Activated CD4-positive, alpha-beta T cell treated with anti-CD3 and anti-CD28 coated beads, Interleukin-2, Interleukin-4, amounts not matched to agents 100 ng/mL and 50 ng/mL, durations not matched to agents 16 hours and 8 hours (primary cell): ENCODE measurements at places on chromosomes 13 and 19.

DNA sequence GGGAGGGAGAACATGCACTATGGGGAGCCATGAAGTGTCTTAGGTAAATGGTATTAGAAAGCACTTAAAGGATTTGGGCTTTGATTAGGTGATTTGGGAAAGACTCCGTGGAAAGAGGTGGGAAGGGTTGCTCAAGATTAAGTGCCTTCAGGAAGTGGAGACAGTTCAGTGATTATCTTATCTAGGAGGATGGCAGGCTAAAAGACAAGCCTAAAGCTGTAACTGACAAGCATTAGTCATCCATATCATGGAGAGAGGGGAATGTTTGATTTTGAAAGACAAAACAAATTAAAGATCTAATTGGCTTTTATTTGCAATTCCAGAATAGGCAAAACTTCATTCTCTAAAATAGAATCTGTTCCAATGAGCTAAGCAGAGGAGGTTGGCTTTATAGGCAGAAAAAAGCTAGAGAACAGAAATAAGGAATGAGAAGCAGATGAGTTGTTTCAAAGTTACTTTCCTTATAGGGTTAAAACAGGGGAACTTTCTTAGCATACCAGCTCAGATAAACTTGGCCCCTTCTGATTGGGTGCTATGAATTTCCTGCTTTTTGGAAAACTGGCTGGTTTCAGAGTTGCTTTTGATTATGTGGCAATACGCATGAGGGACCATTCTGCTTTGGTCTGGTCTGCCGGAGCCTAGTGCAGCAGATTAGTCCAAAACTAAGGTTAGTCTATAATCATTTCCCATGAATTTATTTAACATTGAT, 1.8 kb upstream of the DIAPH3 start:
- no peak for DNase-seq

DNA sequence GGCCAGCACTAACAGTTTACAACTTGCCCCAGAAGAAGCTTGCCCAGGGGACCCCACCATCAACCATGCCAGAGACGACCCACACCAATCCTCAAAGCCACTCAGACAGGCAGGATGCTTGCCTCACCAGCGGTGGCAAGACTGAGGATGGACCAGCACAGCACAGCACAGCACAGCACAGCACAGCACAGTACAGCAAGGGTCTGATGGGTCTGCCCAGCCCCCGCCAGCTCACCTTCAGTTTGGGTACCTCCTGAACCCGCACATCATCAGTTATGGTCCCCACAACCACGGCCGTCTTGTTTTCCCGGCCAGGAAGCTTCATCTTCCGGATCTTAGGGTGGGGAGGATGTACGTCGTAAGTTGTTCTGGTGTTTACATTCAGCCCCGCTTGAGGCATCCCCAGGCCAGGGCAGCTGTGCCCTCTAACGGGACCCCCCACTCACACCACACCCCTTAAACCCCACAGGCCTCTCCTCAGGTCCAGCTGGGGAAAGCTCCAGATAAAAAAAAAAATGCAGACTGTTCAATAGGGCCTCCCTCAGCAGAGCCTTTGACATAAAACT, 1.7 kb upstream of the FAM83E start:
- DNase-seq: no peak

- DNase-seq: no peak
Measured at GRCh38 chr13:42283574-42283973, 11.6 kb downstream of the AKAP11 start.

DNA sequence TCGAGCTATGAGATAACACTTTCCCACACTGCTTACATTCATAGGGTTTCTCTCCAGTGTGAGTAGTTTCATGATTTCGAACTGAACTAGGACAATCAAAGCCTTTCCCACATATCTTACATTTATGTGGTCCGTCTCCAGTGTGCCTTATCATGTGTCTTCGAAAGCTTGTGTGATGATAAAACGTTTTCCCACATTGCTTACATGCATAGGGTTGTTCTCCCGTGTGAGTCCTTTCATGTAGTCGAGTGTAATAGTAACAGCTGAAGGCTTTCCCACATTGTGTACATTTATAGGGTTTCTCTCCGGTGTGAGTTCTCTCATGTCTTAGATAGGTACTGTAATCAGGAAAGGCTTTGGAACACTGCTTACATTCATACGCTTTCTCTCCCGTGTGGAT, 16.3 kb downstream of the ZNF823 start:
- no peak for DNase-seq

- no peak for DNase-seq
Measured at GRCh38 chr19:1752009-1752756, 1.1 kb upstream of the ONECUT3 start.

GRCh38 chr19:1577090-1577928, 9.2 kb upstream of the MEX3D start:
- DNase-seq: no peak

DNA sequence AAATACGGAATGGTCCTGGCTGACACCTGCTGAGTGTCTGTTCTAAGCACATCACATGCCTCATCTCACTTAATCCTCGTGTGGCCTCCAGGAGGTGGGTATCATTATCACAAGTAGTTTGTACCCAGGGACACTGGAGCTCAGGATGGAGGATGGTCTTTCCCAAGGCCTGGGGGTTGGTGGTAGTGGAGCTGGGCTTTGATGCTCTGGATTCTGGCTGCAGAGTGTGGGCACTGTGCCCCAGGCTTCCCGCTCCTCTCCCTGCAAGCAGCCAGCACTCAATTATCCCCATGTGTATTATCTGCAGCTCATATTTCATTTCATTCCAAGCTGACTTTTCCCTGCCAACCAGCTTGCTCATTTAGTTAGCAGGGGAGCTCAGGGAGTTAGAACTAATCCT, 52.1 kb downstream of the SIAH3 start:
- DNase-seq: no peak

GRCh38 chr13:48393698-48394085, 19.2 kb downstream of the LPAR6 start:
- DNase-seq: no peak

- DNase-seq: no peak
Measured at GRCh38 chr13:30526612-30527495, 61.1 kb upstream of the HMGB1 start.

DNA sequence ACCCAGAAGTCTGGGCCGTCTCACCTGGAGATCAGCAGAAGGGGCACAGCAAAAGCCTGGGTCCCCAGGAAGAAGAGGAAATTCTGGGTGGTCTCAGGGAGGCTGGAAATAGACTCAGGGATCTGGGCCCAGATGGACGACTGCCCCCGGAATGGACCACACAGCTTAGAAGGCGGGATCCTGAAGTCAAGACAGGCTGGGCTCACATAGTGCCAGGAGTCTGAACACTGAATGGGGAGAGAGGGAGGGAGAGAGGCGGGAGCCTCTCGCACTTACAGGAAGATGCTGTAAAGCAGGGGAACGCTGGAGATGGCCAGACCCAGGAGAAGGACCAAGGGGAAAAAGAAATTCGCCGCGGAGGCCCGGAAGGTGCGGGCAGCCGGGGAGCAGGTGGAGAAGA, 1.3 kb upstream of the LENG1 start:
- no peak for DNase-seq

- no peak for DNase-seq
Measured at GRCh38 chr13:78787190-78787589, 128.2 kb upstream of the OBI1 start.

GRCh38 chr19:9967326-9967725, 31.0 kb upstream of the OLFM2 start:
- no peak for DNase-seq

GRCh38 chr19:48490981-48491792, 20.4 kb downstream of the LMTK3 start:
- peak; percentile 32 for DNase-seq

DNA sequence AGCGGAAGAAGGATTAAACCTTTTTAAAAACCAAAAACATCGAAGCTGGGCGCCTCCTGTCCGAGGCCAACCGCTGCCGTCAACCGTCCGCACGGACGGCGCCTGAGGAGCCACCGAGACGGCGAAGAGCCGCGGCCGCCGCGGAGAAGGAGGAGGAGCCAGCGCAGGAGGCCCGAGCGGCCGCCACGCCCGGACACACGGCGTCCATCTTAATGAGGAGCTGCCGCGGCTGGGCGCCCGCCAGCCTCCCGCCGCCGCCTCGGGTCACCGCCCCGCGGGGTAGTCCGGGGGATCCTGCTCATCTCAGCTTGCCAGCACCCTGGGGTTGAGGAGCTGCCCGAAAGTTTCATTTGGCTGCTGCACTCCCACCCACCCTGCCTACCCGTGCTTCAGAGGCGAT, 10.6 kb downstream of the ZSCAN1 start:
- no peak for DNase-seq

GRCh38 chr13:111202156-111202621, 87.1 kb downstream of the ARHGEF7 start:
- DNase-seq: no peak

- no peak for DNase-seq
Measured at GRCh38 chr13:67557642-67558241, 327.6 kb upstream of the PCDH9 start.

DNA sequence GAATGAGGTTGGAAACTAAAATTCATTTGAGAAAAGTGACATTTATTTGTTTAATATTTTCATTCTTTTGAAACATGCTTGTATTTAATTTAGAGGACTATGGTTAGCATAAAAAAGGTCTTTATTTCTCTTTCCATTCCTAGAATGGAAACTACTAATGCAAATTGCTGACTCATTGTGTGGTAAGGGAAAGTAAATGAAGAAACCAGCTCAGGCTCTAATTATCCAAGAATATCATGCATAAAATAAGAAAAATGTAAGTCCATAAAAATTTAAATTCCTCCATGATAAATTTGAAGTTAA, 777.0 kb upstream of the SLITRK1 start:
- DNase-seq: no peak

- no peak for DNase-seq
Measured at GRCh38 chr13:28582225-28582891, 76.6 kb upstream of the POMP start.

DNA sequence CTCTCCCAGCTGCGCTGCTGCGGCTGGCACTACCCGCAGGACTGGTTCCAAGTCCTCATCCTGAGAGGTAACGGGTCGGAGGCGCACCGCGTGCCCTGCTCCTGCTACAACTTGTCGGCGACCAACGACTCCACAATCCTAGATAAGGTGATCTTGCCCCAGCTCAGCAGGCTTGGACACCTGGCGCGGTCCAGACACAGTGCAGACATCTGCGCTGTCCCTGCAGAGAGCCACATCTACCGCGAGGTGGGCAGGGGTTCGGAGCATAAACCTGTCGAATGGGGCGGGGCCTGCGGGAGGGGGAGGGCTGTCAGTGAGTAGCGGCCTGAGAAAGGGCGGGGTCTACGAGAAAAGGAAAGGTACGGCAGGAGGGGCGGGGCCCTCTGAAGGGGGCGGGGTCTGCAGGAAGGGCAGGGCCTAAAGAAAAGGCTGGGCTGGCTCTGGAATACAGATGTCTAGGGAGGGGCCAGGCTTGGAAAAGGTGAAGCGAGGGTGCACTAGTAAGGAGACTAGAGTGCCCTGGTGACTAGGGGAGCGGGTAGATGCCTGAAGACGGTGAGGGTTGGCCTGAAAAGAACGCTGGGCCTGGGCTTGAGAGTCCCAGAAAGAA, 3.6 kb downstream of the CD37 start:
- no peak for DNase-seq

DNA sequence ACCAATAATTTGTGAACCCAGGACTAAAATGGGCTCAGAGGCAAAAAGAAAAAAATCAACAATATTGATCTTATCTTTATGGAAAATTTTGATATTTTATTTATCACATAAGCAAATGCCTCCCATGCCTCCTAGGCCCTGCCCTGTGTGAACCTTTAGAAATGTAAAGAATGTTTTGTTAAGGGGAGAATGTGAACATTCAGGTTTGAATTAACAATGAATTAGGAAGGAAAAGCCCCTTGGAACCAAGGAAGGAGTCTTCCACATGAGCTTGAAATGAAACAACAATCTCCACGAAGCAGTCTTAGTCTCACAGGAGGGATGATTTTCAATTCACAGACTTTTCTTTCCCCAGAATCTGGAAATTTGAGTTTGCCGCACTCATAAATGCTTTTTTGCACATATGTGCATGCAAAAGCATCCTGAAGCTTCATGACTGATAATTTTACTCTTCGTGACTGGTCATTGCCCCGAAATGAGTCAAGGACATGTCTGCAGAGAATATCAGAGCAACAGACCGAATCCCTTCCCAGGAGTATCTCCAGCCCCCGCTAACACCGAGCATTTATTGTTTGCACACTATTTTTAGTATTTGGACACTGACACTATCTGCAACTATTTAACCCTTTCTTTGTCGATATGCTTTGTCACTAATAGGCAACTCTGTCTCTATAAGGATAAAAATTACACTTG, 135.2 kb downstream of the DCT start:
- no peak for DNase-seq

DNA sequence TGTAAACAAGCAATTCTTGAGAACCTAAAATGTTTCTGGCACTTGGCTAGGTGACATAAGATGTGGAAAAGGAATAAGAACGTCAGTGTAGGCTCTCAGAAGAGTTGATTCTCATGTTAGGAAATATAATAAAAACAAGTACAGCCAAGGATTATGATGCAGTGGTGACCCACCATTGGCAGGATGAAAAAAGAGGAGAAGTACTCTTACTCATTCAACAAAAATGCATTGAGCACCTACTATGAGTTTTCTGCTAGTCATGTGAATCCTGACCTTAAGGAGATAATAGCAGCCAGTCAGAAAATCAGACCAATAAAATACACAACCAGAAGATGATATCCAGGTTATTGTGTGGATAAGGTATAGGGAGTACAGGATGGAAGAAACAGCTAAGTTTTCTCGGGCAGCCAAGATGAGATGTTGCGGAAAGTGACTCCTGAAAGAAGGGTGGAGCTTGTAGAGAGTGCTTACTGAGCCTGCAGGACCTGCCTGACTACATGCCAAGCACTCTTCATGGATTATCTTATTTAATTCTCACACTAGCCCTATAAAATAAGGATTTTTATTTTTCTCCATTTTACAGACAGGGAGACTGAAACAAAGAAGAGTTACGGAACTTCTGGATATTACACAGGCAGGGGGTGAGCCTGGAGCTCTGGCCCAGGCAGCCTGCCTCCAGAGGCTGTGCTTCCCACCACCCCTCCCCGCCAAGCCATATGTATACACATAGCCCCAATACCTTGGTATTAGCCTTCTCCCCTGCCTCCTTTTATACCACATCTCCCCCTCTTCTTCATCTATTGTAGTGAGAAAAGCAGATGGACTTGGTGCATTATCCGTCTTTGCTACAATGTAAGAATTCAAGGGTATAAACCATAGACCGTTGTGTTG, 58.0 kb downstream of the TGDS start:
- DNase-seq: no peak

GRCh38 chr13:95570016-95570415, 17.5 kb downstream of the CLDN10 start:
- no peak for DNase-seq

DNA sequence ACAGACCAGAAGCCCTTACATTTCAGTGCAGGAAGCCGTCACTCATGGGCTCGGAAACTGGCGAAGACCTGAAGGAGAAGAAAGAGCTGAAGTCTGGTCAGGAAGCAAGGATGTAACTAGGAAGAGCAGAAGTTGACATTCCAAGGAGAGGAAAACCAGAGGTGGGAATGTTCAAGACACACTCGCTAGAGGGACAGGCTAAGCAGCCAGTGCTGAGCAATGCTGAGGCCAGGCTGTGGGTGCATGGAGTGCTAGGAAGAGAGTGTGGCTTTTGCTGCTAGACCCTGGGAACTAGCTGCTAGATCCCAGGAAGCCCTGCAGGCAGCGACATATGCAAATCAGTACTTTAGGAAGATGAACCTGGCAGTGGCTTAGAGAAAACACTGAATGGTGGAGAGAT, 12.1 kb upstream of the URAD start:
- no peak for DNase-seq

- DNase-seq: no peak
Measured at GRCh38 chr13:91383836-91384235, 14.6 kb upstream of the GPC5 start.
